AG04450 (cell line): ENCODE measurements at places on chromosomes 16 and 17. TPM values are rescaled to one million over a fixed set of nuclear protein-coding genes. Genes with fewer than 3 reads are reported as not detected.

The ZNF385C gene
- not detected in 2 replicates for polyA plus RNA-seq

The ANKFY1 gene
- 38.8 and 42.8 TPM in 2 replicates for polyA plus RNA-seq

The TMC5 gene
- not detected in 2 replicates for polyA plus RNA-seq

DNA sequence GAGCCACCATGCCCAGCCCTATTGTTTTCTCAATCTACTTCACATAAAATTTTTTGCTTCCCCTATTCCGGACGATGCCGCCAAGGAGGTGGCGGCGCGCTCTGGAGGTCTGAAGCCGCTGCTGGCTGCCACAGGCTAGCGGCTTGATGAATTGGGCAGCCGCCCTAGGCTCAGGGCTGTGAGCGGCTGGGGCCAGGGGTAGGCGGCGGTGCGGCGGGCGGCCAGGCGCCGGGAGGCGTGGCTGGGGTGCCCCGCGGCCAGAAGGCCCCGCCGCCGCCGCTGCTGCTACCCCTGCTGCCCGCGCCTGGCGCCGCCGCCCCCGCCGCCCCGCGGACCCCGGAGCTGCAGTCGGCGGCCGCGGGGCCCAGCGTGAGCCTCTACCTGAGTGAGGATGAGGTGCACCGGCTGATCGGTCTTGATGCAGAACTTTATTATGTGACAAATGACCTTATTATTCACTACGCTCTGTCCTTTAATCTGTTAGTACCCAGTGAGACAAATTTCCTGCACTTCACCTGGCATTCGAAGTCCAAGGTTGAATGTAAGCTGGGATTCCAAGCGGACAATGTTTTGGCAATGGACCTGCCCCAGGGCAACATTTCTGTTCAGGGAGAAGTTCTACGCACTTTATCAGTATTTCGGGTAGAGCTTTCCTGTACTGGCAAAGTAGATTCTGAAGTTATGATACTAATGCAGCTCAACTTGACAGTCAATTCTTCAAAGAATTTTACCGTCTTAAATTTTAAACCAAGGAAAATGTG is 41.7 kb downstream of the ANKFY1 start:
- DNase-seq = no peak

DNA sequence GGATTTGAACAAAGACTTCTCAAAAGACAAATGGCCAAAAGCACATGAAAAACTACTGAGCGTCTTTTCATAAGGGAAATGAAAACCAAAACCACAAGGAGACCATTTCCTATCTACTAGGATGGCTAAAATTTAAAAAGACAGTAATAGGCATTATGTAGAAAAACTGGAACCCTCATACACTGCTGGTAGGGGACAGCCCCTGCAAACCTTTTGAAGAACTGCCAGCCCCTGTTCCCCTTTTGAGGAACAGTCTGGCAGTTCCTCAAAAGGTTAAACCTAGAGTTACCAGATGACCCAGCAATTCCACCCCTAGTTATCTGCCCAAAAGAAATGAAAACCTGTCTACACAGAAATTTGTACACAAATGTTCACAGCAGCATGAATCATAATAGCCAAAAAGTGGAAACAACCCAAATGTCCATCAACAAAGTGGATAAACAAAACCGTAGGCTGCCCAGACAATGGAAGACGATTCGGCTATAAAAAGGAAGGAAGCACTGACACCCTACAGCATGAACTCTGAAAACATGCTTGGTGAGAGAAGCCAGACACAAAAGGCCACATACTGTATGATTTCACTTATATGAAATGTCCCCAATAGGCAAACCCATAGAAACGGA is 22.9 kb downstream of the CDIP1 start:
- no peak for DNase-seq

GRCh38 chr17:55053855-55054254 is 85.3 kb downstream of the STXBP4 start:
- DNase-seq = no peak

- DNase-seq = no peak
Measured at GRCh38 chr17:58084317-58084981, 1.2 kb downstream of the DYNLL2 start.

- no peak for DNase-seq
Measured at GRCh38 chr17:34532281-34533065, 46.9 kb upstream of the TMEM132E start.
